AG04450 (cell line): ENCODE measurements at places on chromosomes 5 and 9.

DNA sequence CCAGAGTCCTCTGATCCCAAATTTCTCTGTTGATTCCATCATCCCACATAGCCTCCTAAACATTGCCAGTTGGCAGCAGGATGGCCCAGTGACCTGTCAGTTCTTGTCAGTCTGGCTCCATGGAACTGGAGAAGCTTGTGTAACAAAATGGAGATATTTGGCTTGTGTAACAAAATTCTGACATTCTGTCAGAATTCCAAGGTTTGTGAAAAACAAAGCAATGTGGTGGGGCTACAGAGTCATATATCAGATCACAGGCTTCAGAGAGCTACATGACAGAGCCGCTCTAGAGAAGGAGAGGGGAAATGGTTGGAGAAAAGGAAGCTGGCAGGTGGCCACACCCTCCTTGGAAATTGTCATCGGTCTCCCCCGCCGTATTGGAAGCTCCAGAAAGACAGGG, 75.4 kb upstream of the MAN2A1 start:
- DNase-seq = no peak

DNA sequence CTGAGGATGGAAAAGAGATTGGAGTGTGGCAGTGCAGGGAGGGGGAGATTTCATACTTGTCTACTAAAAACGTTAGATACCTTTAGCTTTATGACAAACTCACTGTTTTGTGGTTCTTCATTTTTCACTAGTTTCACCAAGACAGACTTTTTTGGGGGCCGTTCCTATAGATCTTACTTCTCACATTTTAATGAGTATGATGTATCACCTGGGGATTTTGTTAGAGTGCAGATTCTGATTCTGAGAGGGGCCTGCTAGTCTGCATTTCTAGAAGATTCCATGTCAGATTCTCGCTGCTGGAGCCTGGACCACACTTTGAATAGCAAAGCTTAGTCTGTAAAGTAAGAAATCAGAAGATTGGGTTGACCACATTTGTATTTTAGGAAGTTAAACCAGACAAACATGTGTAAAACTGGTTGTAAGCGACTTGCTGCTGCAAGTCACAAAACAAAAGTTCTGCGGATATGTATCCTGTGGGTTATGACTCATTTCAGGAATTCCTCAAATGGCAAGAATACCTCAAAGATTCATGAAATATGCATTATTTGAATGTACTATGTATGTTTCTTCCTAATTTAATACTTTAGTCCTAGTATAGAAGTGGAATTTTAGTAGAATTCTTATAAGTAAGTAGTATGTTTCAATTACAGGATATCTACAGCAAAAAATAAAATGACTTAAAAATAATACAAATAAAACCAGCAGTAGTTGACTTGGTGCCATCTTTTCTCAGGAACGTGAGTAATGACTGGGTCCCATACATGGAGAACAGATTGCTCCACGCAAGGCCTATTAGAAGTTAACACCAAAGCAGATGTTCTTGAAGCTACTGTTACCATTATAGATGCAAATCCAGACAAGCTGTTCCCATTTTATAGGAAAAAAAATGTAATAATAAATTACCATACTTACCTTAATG, 27.8 kb downstream of the NFIL3 start:
- peak; percentile 47 for DNase-seq

GRCh38 chr5:116374434-116374852, 200.2 kb downstream of the SEMA6A start:
- no peak for DNase-seq

DNA sequence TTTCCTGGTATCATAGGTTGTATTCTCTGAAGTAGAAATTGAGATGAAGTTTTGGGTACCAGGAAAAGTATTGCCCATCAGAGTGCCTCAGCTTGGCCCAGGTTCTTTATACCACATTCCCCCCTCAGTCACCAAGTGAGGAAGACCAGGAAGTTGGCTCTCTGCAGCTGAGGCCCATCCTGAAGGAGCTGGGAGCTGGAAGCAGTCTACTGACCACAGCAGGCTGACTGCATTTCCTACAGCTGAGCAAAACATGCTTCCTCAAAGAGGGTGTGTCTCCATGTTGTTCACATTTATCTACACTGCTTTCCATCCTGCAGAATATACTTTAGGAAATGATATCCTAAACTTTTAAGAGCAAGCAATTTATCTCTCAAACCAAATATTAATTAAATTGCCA, 654.6 kb downstream of the ELAVL2 start:
- no peak for DNase-seq

DNA sequence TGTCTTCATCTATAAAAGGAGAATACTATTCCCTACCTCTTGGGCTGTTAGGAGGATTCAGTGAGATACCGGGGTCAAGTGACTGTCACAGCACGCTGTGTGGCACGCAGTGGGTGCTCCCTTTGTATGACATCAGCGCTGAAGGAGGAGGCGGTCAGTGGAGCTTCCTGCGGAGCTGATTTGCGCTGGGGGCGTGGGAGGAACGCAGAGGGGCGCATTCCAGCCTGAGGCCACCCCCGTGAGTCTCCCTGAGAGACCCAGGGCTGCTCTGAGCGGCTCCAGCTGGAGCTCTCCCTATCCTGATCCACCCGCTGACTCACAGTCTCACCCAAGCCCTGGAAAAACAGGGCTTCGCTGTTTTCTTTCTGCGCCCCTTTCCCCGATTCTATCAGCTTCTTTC, 24.3 kb upstream of the NEURL1B start:
- peak; percentile 13 for DNase-seq

- DNase-seq = peak; percentile 37
Measured at GRCh38 chr5:67209141-67209771, 12.7 kb upstream of the CD180 start.

DNA sequence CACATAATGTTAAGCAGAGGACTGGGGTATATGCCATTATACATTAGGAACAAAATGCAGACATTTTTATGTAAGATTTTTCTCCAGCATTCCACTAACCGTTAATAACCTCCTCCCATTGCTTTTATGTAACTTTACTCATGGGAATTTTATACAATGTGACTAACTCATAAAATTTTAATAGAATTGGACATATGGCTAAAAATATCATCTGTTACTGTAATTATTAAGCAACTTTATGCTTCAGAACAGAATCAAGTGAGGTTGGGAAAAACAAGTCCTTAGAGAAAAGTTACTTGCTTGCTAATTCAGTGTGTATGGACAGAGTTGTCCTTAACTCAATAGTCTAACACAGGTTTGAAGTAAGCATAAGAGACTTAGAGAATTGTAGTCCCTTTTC, 54.8 kb upstream of the PCSK1 start:
- DNase-seq = no peak

- DNase-seq = peak; percentile 21
Measured at GRCh38 chr9:116337015-116337414, 183.4 kb downstream of the PAPPA start.

DNA sequence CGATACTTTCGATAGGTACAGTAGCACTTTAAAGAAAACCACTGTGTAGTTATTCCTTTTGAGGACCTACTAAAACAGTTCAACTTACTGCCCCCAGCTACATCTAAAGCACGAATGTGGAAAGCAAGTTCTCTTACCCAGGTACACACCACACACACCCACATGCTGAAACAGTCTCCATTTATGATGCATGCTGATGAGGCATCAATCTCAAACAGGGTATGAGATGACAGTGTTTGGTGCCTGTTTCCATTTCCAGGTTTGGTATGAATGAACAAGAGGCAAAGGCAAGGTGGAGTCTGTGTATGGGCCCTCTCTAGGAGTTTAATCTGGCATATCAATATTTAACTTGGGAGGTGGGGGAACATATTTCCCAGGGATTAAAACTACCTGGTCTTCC, 13.9 kb downstream of the HMGXB3 start:
- DNase-seq = no peak

DNA sequence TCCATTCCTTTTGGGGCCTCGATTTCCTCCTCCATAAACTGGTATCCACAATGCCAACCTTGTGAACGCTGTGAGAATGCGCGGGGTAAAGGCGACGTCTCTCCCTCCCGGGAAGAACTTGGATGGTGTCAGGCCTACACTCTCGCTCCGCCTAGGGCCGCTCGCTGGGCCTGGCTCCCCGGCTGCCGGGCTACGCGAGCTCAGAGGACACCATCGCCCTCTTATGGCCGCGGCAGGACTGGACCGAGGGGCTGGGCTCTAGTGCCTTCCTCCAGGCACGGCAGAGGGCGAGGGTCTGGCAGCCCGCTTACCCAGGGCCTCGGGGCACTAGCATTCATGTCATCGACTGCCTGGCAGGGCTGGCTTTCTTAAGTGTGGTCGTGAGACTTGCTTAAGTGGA, 1.3 kb upstream of the EXOSC2 start:
- no peak for DNase-seq

DNA sequence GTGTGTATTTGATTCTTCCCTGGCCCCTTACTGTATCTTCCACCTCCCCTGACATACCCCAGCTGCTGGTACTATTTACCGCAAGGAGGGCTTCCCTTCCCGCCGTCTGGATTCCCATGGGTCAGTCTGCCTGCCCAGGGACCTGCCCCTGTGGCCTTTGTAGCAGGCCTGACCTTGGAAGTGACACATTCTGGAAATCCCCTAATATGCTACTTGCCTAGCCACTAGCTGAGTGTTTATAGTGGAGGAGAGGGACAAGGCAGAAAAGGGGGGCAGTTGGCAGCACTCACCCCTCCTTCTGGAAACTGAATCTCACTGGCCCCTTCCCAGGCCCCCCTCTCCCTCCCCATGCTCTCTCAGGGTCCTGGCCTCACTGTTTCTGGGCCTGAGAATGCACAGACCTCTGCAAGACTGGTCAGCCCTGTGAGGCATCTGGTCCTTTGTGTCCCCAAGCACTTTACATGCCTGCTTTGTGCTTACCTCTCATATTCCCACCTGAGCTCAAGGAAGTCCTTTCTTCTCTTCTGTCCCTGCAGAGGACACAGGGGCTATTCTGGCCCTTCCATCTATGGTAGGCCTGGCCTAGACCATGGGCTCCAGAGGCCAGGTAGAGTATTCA, 8.2 kb upstream of the CCL21 start:
- DNase-seq = no peak

- no peak for DNase-seq
Measured at GRCh38 chr5:75481024-75481423, 30.4 kb downstream of the CERT1 start.

DNA sequence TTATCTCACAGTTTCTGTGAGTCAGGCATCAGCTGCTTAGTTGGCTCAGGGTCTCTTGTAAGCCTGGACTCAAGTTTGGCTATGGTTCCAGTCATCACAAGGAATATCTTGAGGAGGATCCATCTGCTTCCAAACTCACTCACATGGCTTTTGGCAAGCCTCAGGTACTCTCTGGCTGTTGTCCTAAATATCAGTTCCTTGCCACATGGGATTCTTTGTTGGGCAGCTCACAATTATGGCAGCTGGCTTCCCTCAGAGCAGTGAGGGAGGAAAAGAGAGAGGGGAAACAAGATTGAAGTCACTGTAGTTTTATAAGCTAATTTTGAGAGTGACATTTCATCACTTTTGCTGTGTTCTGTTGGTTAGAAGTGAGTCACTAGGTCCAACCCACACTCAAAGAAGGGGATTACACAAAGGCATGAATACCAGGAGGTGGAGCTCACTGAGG, 144.5 kb downstream of the GCNT1 start:
- DNase-seq = no peak

- no peak for DNase-seq
Measured at GRCh38 chr9:37464426-37465248, 613 bp downstream of the ZBTB5 start.

- DNase-seq = no peak
Measured at GRCh38 chr5:171745602-171746001, 40.0 kb upstream of the SMIM23 start.

- DNase-seq = no peak
Measured at GRCh38 chr5:107121793-107122519, 548.8 kb downstream of the EFNA5 start.

DNA sequence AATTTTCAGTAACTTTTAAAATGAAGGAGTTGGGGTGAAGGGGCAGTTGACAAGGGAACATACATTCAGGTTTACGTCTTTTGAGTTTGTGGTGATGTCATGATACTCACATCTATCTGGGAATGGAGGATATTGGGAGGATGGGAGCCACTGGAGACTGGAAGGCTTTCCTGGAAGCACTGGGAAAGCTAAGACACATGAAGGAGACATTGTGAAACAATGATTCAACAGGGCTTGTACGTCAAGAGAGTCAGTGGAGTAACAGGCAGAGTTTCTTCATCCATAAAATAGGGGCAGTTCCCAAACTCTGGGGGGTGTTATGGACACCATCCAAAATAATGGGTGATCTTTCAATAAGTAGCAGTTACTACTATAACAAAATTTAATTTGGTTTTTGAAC, 572.8 kb downstream of the CCDC171 start:
- DNase-seq = no peak

GRCh38 chr5:16687898-16688297, 71.1 kb upstream of the RETREG1 start:
- DNase-seq = no peak

- no peak for DNase-seq
Measured at GRCh38 chr5:137834498-137835049, 33.1 kb upstream of the MYOT start.
